ENCODE measurements at places on chromosomes 3 and 15. TPM values are rescaled to one million over a fixed set of nuclear protein-coding genes. Genes with fewer than 3 reads are reported as not detected.

CLEC3B gene
- 70.8 TPM for total RNA-seq

DNA sequence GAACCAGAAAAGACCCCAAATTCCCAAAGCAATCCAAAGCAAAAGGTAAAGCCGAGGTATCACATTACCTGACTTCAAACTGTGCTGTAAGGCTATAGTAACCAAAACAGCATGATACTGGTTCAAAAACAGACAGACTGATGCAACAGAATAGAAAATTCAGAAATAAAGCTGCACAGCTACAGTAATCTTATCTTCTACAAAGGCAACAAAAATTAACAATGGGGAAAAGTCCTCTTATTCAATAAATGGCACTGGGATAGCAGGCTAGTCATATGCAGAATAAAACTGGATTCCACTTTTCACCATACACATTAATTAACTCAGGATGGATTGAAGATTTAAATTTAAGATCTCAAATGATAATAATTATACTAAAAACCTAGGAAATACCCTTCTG lies 392.6 kb upstream of the CBLB start:
- DNase-seq, result no peak

DNA sequence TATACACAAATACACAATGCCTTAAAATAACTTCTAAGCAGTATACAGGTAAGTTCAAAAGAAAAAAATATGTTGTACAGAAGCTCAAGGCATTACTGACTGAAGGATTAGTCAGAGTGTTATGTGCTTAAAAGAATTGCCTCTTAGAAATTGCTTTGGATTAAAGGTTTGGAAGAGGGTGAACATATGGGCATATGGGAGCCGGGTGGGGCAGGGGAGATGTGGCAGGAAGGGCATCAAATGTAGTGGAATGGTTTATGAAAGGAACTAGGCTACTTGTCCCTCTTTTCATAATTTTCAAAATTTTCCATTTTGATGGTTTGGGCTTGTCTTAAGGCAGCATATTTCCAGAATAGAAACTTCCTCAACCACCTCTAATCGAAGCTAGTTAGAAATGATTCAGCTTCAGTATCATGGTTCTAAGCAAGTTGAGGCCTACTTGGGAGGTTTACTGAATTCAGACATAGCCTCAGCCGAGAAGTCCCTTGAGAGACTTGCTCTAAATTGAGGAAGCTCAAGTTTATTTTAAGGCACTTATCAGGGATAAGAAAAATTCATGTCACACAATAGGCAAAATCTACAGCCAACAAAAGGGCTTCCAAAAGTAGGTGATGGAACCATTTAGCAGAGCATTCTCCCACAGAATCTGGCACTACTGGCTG lies 10.1 kb upstream of the GOLGB1 start:
- no peak for DNase-seq

ANKUB1 gene
- not detected for total RNA-seq

DNA sequence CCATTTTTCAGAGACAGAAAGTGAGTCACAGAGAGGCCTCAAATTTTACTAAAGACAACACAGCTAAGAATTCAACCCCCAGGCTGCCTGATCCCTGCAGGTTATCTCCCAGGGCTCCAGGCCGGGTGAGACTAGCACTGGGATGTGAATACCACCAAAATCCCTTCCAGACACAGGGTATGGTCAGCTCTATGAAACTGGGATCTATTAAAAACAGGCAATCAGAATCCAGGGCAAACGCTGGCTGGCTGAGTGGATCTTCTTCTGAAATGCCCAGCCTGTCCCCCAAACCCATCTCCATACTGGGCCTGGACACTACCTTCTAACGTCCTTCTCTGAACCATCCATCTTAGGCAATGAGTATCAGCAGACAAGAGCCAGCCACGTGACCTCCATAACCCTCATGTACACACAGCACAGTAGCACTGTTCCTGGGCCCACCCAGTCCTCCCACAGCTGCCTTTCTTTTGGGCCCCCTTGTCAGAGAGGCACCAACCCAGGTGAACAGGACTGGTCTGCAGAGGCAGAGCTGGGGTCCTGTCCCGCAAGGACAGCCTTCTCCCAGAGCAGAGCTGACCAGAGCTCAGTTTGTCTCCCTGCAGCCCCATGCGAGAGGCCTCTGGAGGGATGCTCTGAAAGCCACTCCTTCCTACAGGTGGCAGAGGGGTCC lies 1.9 kb downstream of the RAB6B start:
- DNase-seq, result no peak

DNA sequence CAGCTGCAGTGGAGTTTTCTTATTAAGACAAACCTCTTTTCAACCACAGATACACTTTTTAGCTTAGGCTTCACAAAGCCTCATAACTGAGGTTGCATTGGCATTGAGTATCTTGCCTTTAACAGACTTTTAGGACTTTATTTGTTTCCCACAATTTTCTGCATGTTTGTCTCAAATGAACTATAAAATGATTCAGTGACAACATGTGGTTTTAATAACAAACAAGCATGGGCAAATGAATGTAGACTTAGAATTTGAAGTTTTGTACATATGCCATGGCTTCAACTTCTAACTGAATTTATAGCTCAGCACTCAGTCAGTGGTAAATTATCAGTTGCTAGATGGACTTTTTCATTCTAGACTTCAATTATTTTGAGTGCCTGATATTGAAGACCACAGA lies 101.6 kb downstream of the SLC25A26 start:
- DNase-seq, result no peak

GRCh38 chr3:51311055-51311454 lies 74.0 kb upstream of the MANF start:
- DNase-seq, result no peak

Data from Right ventricle myocardium inferior (tissue), 1 donor.